Neuronal stem cell (in vitro differentiated cells): ENCODE measurements at places on chromosomes 3 and 15.

DNA sequence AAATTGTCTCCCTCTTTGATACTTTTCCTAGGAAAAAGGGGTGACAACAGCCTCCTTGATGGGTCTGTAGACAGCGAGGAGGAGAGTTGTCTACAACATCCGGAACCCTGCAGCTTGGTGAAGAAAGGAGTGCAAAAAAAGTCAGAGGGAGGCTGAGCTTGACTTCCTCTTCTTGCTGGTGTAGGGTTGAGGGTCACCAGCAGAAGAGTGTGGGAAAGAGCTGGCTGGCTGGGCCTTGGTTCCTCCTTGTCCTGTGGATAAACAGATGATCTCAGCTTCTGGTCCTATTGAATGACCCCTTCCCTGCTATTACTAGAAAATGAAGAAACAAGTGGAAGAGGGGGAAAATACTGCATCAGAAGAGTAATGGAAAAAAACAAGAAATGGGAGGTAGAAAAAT lies 20.4 kb downstream of the SLC7A14 start:
- DNase-seq, result no peak

GRCh38 chr3:71771126-71771525 lies 13.8 kb downstream of the PROK2 start:
- no peak for DNase-seq

GRCh38 chr15:25712961-25713355 lies 150.2 kb downstream of the ATP10A start:
- no peak for DNase-seq

DNA sequence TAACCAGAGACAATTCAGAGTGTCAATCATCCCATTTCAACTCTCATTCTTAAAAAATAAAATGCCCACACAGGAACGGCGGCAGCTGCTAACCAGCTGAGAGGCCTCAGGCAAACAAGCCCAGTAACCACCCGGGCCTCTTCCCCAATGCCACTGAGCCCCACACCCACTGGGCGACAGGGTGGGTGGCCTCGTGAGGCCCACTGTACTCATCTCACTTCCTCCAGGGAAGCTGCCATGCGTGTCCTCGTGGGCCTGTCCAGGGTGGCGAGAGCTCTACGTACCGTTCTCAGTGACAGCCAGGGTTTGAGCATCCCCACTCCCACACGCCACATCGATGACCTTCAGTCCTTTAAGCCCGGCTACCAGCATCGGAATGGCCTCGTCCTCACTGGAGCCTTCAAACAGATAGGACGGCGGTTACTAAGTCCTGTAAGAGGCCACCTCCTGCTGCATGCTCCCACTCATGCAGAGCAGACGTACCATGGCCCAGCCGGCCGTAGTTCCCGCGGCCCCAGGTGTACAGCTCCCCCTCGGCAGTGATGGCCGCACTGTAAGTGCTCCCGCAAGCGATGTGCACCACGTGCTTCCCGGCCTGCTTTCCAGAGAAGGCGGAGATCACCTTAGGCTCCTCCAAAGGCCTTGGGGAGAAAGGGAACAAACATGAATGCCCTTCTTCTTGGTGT lies 56.5 kb downstream of the HERC2 start:
- DNase-seq, result no peak

DNA sequence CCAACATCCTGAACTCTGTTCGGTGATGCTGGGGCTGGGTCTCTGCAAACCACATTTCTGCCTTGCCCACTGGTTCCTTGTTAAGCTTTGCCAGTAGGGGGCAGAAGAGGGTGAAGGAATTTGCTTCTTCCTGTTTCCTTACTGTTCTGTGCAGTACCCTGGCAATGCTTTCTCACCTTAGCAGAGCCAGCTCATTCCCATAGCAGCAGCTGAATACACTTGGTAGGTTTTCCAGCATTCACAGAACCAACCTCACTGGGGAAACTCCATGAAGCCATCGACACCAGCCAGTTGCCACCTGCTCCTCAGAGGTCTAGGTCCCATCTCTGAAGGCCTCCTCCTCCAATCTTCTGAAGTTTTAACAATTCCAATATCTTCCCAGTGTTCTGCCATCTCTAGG lies 308.4 kb downstream of the PDCD6IP start:
- peak; percentile 39 for DNase-seq

DNA sequence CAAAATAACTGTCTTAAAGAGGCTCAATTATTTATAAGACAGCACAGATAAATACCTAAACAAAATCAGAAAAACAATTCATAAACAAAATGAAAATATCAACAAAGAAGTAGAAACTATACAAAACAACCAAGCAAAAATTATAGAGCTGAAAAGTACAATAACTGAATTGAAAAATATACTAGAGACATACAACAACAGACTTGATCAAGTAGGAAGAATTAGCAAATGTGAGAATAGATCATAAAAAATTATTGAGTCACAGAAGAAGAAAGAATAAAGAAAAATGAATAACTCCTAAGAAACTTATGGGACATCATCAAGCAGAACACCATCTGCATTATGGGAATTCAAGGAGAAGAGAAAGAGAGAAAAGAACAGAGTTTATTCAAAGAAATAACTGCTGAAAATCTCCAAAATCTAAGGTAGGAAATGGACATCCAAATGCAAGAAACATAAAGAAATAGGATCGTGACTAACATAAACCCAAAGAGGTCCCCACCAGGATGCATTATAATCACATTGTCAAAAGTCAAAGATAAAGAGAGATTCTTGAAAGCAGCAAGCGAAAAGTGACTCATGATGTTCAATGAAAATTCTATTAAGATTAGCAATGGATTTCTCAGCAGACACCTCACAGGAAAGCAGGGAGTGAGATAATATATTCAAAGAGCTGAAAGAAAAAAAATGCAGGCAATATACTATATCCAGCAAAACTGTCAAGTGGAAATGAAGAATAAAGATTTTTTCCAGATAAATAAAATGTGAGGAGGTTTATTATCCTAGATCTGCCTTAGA lies 85.9 kb downstream of the DCLK3 start:
- DNase-seq, result no peak

- DNase-seq, result no peak
Observed at GRCh38 chr3:115576325-115576875, 46.9 kb upstream of the GAP43 start.

DNA sequence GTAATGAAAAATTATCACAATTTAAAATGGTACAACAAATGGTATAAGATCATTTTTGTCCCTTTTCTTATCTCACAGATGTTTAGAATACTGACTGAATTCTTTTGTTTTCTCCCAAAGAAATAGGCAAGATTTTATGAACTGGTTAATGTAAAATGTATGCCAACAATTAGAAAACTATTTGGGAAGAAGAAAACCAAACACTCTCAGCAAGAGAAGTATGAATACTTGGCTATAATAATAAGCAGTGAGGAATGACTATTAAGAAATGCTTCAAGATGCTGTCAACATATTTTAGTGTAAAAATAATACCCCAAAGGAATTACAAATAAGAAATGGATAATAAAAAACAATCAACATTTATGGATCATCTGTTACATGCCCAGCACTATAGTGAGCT lies 18.5 kb downstream of the SHQ1 start:
- no peak for DNase-seq

- DNase-seq, result no peak
Observed at GRCh38 chr15:52668133-52668532, 11.1 kb downstream of the ATOSA start.

- DNase-seq, result no peak
Observed at GRCh38 chr15:37720267-37720666, 214.2 kb upstream of the TMCO5A start.
